Bronchial epithelial cell (primary cell): ENCODE measurements at places on chromosomes 11 and 22. TPM values are rescaled to one million over a fixed set of nuclear protein-coding genes. Genes with fewer than 3 reads are reported as not detected.

The CYTH4 gene
- total RNA-seq = not detected in 2 replicates

The DDTL gene
- under 0.01 and 1.2 TPM in 2 replicates for total RNA-seq

The ZNF214 gene
- total RNA-seq = 2.6 and 3.2 TPM in 2 replicates

The SCGB1D2 gene
- total RNA-seq = not detected in 2 replicates

The SLC43A3 gene
- total RNA-seq = 1.8 and 3.2 TPM in 2 replicates

The PIK3IP1 gene
- 6.3 and 13.3 TPM in 2 replicates for total RNA-seq

The LRRN4CL gene
- total RNA-seq = 0.26 and 1.2 TPM in 2 replicates

The TPP1 gene
- 23.7 and 40.8 TPM in 2 replicates for total RNA-seq
